Right cardiac atrium (tissue), 5 donors: ENCODE measurements at places on chromosomes 1 and 21. TPM values are rescaled to one million over a fixed set of nuclear protein-coding genes. Genes with fewer than 3 reads are reported as not detected.

TRIM67 gene
- 0.06 TPM for total RNA-seq

DNA sequence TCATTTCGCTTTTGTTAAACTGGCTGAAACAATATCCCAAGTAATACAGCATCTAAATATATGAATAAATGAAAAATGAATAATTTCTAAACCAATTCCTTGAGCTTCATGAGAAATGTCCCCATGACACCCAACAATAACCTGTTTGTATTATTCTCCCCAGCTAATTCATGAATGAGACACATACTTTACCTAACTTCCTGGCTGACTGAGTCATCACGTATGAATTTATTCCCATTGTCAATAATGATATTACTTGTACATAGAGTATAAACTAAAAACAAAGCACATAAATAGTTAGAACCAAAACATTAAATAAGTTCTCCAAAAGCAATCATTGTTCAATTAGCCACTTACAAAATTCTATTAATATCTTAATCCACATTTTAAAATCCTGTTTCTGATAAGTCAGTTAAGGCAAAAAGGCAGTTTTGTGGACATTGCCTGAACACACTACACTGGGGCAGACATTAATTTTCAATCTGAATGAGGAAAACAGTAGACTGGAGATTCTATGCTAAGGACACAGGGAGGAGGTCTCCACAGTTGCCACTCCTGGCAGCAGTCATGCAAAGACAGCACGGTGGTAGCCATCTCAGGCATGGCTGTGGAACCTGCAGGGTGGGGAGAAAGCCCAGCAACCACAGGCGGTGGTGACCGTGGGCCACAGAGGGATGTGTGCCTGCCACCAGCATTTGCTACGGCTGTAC lies 48.2 kb downstream of the SLC9C2 start:
- DNase-seq = no peak

NTMT2 gene
- total RNA-seq = 1.3 TPM

DNA sequence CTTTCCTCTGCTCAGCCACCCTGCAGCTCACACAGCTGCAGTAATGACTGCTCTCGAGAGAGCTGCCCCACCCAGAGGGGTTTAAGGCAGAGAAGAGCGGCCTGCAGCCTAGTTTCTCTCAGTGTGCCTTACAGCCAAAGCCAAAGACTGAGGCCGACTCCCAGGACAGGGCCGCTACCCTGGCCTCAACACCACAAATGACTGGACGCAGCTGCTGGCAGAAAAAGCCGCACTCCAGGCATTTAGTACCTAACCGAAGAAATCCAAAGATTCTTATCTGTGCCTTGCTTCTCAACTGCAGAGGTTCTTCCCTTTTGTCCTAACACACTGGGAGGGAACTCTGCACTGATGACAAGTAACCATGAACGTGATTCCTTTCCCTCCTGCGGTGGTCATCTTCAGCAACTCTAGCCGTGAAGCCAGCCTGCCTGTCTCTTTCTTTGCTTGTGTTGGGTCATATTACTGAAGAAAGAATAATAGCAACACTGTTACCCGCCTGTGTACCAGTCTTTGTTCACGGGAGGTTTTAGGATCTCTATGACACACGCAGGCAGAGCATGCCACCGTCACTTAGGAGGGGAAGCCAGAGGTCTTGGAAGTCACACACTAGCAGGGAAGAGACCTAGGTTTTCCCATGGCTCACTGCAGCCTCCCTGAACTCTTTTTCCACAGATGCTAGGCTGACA lies 202.7 kb downstream of the RHOU start:
- peak; percentile 69 for DNase-seq

C1orf74 gene
- 2.6 TPM for total RNA-seq

RPE65 gene
- not detected for total RNA-seq
